ENCODE measurements at places on chromosomes 16 and 17. TPM values are rescaled to one million over a fixed set of nuclear protein-coding genes. Genes with fewer than 3 reads are reported as not detected.

The CA7 gene
- not detected for total RNA-seq

The CD300H gene
- total RNA-seq, result not detected

The C16orf89 gene
- total RNA-seq, result not detected

The SOST gene
- not detected for total RNA-seq

The HOXB1 gene
- not detected for total RNA-seq

The TMC5 gene
- not detected for total RNA-seq

The BCL6B gene
- 107 TPM for total RNA-seq

The SLC5A11 gene
- total RNA-seq, result under 0.01 TPM

The ACSM5 gene
- total RNA-seq, result not detected

The UMOD gene
- total RNA-seq, result not detected

The SLC6A2 gene
- total RNA-seq, result not detected

The TRAF4 gene
- 46.4 TPM for total RNA-seq

The SMIM22 gene
- total RNA-seq, result not detected

The CRHR1 gene
- not detected for total RNA-seq

The CD300LB gene
- total RNA-seq, result not detected

The SMIM36 gene
- not detected for total RNA-seq

The RPL23 gene
- total RNA-seq, result 903 TPM

The RHBDL1 gene
- 0.30 TPM for total RNA-seq

The CLDN7 gene
- total RNA-seq, result 12.9 TPM

The TP53TG3 gene
- not detected for total RNA-seq

The CCL1 gene
- not detected for total RNA-seq

The CCL2 gene
- 405 TPM for total RNA-seq

The KLHL36 gene
- total RNA-seq, result 42.2 TPM

The PRRT2 gene
- total RNA-seq, result 0.65 TPM

The FBXW10B gene
- 0.15 TPM for total RNA-seq

The MT1A gene
- not detected for total RNA-seq

The OSGIN1 gene
- total RNA-seq, result 0.97 TPM

The EVPL gene
- under 0.01 TPM for total RNA-seq

The FZD2 gene
- total RNA-seq, result 1.4 TPM

The CD68 gene
- 1.1 TPM for total RNA-seq

The ST6GALNAC2 gene
- total RNA-seq, result 0.65 TPM

The ASB16 gene
- not detected for total RNA-seq

The SCGB1C2 gene
- total RNA-seq, result not detected

The RPL27 gene
- total RNA-seq, result 928 TPM

The CTRL gene
- 0.32 TPM for total RNA-seq

The SMTNL2 gene
- total RNA-seq, result not detected

The CRYBA1 gene
- total RNA-seq, result not detected

The TPSG1 gene
- not detected for total RNA-seq

The ABCA3 gene
- total RNA-seq, result 21.9 TPM

The CLTC gene
- 443 TPM for total RNA-seq

The P2RX5 gene
- total RNA-seq, result 0.32 TPM

The NUDT7 gene
- 1.7 TPM for total RNA-seq

The SERPINF2 gene
- total RNA-seq, result not detected

The ZNF319 gene
- 1.7 TPM for total RNA-seq

The SLC5A10 gene
- not detected for total RNA-seq

All from epithelial cell of umbilical artery (primary cell).